ENCODE measurements at places on chromosomes 3 and 15.

DNA sequence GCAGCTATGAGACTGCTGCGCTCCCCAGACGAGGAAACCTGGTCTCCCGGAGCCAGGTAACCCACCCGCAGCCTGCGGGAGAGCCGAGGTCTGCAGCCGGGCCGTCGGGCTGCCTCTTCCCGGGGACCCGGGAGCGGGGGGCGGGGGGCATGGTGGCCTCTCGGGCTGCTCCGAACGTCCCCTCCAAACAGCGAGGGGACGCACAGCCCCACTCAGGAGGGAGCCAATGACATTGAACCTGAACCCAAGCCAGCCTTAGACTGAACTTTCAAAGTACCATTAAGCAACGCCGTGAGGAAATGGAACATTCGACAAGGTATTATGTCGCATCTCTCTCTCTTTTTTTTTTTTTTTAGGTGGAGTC lies 29.8 kb upstream of the ALDH1A3 start:
- DNase-seq = no peak

- no peak for DNase-seq
Observed at GRCh38 chr3:59444294-59444671, 394.5 kb upstream of the CFAP20DC start.

GRCh38 chr15:85542895-85543331 lies 162.5 kb downstream of the AKAP13 start:
- peak; percentile 91 for DNase-seq

GRCh38 chr3:97658668-97659285 lies 105.8 kb upstream of the ARL6 start:
- peak; percentile 27 for DNase-seq

DNA sequence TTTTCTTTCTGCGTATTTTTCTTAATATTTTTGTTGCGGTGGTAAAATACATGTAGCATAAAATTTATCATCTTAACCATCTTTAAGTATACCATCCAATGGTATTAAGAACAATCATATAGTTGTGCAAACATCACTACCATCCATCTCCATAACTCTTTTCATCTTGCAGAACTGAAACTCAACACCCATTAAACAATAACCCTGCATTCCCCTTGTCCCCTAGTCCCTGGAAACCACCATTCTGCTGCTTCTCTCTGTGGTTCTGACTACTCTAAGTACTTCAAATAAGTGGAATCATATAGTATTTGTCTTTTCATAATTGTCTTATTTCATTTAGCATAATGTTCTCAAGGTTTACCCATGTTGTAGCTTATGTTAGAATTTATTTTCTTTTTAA lies 67.3 kb upstream of the EOMES start:
- DNase-seq = no peak

DNA sequence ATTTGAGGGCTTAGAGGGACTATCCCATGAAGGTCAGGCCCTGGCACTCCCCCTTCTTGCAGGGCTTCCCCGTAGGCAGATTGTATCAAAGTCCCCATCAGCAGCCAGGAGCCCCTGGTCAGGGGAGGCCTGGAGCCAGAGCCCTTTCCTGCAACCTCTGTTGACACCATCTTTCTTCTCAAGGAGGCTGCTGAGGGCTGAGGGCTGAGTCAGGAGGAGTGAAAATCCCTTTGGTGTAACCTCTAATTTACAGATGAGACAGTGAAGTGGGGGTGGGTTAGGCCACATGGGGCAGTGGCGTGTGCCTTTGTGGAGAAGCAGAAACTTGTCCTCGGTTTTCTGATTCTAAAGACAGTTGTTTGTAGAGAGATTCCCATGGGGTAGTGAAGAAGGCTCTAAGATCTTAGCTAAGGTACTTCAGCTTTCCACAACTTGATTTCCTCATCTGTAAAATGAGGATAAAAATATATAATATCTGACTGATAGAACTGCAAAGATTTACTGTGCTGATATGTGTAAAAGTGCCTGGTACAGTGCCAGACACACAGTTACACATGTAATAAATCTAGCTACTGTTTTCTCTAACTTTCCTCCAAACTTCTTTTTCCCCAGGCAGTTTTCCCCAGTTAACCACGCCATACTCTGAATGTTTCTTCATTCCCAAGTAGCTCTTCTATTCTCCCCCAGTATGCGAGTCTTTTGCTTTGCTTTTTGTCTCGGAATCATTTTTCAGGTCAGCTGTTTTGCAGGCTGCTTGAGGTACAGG lies 249.4 kb upstream of the TPM1 start:
- DNase-seq = no peak

- no peak for DNase-seq
Observed at GRCh38 chr3:139607257-139608107, 67.9 kb upstream of the RBP1 start.

GRCh38 chr15:68372291-68372811 lies 59.6 kb downstream of the ITGA11 start:
- no peak for DNase-seq

- DNase-seq = no peak
Observed at GRCh38 chr15:49570174-49570573, 50.4 kb downstream of the FAM227B start.

DNA sequence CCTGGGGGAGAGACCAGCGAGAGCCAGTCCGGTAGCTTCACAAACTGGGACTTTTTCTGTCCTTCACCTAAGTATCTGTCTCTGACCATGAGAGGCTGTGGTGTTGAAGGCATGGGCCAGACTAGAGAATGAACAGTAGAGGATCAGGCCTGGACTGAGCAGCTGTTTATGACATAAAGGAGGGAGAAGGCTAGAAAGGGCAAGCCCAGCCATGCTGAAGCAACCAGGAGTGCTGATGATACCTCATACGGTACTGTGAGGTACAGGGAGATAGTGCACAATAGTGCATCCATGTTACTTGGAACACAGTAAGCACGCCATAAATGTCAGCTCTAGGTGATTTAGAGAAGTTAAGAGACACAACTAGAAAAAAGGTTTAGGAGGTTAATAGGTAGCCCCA lies 22.6 kb upstream of the TIMP4 start:
- DNase-seq = no peak

GRCh38 chr15:23372284-23372683 lies 17.7 kb downstream of the GOLGA8S start:
- DNase-seq = no peak

DNA sequence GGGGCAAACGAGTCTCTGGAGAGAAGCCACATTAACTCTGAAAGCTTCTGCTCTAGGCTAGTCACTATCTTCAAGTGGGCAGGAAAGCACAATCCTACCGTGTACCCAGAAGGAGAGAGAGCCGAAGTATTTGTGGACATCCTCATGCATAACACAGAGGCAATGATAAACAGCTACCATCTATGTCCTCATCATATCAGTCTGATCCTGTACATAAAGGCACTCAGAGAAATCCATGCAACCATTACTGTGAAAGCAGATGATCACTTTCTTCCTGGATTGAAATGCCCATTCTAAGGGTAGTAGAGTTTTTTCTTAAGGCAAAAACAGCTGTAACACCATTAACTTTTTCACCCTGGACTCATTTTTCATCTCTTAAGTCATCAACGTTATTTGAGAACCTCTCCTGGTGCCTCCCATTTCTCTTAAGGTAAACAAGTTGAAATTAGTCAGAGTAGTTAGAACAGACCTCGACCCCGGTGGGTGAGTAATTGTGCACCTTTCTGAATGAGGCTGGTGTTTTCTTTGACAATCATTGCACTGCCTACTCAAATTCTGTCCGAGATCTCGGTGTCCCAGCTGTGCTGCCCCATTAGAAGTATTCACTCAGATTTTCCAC lies 327.4 kb downstream of the SHQ1 start:
- DNase-seq = peak; percentile 12

DNA sequence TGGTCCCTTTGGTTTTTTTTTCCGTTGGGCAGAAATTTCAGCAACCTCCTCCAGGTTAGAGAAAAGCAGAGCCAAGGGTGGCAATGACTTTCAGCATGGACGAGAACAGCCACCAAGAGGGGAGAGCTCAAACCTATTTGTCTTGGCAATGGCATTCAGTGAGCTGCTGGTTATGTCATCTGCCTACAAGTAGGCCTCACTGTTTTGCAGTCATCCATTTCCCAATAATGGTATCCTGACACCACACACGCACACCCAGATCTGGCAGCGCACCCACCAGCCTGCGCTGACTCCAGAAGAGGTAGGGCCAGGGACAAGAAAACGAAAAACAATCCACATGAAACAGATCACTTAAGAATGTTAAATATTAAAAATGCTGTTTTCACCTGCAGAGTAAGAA lies 92.3 kb downstream of the MAGI1 start:
- DNase-seq = no peak

DNA sequence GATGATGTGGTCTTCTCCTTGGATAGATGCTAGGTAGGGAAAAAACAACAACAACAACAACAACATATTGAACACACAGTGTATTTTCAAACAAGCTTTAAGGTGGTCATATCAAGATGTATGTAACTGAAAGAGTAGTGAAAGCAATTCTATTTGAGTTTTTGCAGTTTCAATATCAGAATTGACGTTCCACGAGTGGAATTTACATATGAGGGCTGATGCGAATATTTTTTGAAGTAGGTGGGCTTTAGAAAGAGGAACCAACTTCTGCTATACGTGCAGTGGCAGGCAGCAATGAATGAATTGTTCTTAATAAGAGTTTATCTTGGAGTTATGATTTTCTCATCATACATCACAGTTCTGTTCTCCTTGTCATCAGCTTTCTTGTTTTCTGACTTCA lies 151.9 kb upstream of the CNTN3 start:
- DNase-seq = no peak

DNA sequence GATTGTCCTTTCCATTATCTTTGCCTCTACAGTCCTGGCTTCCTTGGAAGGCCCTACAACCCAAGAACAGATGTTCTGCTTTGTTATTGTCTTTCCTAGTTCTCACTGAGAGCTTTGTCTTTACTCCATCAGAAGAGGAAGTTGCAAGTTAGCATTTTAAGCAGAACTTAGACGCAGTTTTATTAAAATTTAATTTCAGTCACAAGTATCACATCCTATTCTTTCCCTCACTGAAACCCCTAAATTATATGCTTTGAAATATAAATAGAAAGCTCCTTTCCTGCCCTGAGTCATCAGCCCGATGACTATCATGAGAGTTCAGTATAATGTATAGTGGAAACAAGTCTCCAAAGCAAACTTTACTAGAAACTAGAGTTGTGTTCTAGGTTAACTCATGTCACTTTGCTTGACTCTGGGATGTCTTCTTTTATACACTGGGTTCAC lies 291.2 kb upstream of the RBMS3 start:
- DNase-seq = no peak

DNA sequence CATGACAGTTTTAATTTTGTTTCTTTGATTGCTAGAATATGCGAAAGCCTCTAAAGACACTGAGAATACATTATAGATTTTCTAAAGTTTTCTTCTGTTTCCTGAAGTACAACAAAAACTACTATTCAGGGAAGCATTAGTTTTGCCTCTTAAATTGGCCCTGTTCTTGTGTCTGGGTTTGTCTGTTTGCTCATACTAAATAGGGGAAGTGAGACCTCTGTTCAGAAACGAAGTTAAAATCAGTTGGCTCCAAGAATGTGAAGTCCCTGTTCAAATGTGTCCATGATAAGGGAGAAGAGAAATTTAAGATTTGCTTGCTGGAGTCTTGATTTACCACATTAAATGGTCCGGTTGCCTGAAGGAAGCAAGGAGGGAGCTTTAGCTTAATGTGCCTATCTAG lies 327.3 kb upstream of the GBE1 start:
- no peak for DNase-seq

DNA sequence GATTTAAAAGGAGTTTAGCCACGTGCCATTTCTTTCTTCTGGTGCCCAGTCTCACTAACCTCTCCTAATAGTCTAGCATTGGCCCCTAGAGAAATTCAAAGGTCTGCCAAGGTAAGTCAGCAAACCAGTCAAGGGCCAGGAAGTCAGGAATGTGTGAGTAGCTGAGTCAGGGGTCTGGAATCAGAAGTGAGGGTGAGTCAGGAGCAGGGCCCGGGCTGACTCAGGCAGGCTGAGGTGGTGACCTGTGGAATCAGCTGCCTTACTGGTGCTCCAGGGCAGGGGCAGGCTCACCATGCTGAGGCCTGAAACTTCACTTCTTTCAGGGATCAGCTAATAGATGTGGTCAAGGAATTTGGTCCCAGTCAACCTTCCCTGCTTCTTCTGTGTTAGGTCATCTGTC lies 105.8 kb upstream of the MYZAP start:
- no peak for DNase-seq

DNA sequence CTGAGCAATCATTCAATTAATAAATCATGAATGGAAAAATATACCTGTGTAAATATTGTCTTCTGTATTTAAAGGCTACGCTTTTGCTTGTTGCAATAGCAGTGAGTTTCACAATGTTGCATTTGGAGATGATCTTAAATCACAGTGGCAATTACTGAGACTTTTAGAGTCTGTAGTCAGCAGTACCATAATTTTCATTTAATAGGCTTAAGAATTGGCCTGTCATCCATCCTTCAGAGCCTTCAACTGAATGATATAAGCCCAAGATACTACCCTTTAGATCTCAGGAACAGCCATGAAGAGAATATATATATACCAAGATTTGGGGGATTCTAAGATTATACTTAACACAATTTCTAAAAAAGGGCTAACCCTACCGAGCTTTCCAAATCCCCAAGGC lies 458.1 kb downstream of the GBE1 start:
- DNase-seq = no peak

DNA sequence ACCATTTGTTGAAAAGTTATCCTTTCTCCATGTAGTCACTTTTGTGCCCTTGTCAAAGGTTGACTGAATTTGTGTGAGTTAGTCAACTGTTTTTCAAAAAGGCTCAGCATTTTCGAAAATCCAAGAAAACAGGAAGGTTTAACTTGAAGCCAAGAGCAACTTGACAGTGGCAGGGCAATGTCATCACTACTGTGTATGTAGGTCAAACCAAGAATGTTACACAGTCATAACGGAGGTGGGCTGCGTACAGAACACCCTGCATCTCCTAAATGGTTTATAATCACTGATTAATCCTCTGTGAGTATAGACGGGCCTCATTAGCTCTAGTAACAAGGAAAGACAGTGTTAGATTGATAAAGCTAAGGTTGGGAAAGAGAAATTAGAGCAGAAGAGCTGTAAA lies 1064.9 kb downstream of the FHIT start:
- DNase-seq = no peak

- no peak for DNase-seq
Observed at GRCh38 chr3:132669256-132669777, 9.2 kb downstream of the UBA5 start.

DNA sequence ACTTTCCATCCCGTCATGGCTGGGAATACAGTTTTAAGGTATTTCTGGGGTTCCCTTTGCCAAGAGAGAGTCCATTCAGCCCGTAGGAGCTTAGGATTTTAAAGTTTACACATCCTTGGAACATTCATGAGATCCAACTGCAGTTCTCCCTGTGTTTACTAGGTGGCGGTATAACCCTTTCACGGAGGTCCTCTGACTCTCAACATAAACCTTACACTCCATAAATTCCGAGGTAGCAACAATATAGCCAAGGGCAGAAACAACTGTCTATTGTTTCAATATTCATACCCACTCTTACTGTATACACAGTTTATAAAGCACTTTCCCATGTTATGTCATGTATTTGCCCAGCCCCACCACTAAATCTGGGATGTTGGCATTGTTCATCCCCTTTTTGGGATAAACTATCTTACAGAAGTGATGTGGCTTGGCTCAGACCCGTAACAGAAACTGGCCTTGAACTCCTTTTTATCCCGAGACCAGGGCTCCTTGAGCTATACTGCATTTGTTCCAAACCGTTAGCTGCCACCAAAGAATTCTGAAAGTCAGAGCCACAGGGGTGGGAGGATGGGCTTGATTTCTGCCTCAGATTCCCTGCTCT lies 69.2 kb upstream of the COL6A5 start:
- peak; percentile 1 for DNase-seq
